ENCODE measurements at places on chromosomes 12 and 14.

- DNase-seq: no peak
Measured at GRCh38 chr12:62372134-62372533, 94.5 kb upstream of the MON2 start.

- DNase-seq: peak; percentile 16
Measured at GRCh38 chr12:92462049-92462448, 240.7 kb upstream of the PLEKHG7 start.

DNA sequence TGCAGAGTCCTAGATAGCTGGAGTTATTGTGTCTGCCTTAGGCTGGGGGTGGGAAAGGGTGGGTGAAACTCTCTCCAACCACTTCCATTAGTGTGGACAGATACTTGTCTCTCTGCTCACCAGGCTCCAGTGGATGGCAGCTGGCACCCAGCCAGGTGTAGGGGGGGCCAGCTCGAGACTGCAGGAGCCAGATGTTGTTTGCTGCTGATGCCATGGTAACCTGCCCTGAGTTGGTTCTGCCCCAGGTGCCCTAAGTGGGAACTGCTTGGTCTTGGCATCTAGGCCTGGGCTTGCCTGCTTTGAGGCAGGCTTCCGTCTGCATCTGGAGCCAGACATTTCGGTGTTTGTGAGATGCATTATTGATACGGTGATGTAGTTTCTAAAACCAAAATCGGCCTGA, 82.2 kb downstream of the ADCK1 start:
- DNase-seq: no peak

DNA sequence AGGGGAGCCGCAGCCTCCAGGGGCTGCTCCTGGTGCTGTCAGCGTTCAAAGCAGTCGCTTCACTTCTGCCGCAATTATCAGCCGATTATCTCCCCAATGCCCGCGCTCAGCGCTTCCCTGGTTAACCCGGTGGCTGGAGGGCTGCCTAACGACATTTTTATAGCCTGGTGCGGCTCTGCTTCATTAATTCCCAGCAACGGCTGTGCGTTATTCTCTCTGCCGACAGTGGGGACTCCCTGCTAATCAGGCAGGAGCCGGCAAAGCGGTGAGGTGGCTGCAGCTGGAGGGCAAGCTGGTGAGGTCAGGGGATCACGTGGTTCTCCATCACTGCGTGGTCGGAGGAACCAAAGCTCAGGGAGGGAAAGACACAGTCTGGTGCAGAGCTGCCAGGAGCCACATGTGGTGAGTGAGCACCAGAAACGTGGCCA, 62.9 kb downstream of the GLRX5 start:
- peak; percentile 41 for DNase-seq

DNA sequence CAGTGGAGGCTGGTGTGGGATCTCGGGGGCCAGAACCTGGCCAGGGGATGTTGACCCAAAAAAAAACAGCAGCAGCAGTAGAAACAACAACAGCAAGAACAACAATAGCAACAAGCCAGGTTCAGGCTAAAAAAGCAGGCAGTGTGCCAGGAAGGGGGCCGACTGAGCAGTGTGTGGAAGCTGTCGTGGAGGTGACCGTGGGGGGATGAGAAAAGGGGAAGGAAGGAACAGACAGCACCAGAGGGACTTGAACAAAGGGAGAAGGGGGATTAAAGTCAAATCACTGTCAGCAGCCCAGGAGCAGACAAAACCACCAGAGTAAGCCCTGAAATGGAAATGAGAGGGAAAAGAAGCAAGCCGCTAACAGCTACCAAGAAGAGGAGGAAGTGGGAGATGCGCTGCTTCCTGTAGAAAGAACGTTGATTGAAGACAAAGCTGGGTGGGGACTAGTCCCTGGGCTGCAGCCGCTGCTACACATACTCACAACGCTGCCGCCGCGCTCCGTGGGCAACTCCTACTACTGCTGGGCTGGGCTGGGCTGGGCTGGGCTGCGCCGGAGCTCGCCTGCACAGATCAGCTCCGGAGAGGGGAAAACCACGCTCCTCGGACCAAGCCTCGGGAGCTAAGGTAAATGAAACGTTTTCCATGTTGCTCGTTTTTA, at the start of gene GNG2:
Gene GNG2, plus strand, starts transcription at position 449 of the 661 bp plus-strand sequence. CDS start 90,067 bp downstream, outside the sequence.
- DNase-seq: peak; percentile 91

DNA sequence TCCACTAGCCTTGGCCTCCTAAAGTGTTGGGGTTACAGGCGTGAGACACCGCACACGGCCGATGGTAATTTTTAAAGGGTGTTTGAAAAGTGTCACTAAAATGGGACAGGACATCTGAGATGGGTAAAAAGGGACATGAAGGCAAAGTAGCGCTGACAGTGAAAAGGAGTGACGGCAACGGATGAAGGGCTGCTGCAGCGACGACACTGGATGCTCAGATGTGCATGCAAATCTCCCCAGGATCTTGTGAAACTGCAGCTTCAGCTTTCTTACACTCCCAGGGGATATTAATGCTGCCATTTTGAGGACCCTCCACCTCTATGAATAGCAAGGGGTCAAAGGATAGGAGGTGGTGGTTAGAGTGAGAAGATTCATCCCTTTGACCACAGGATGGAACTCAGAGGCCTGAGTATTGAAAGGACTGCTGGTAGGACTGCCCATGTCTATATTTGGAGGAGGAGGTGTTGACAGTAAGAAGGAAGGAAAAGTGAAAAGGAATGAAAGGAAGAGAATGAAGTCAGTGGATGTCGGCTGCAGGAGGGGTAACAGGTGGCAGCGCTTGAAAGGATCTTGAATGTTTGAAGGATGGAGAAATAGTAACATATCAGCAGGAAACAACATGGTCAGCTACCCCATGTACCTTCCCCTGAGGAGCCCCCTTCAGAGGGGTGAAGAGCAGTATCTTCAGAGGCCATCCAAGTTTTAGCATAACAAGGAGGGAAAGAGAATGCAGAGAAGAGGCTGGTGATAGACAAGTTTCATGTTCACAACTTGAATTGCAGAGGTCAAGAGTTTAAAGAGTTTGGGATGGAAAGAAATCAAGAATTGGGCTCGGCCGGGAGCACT, 37.1 kb downstream of the CLIP1 start:
- DNase-seq: no peak

DNA sequence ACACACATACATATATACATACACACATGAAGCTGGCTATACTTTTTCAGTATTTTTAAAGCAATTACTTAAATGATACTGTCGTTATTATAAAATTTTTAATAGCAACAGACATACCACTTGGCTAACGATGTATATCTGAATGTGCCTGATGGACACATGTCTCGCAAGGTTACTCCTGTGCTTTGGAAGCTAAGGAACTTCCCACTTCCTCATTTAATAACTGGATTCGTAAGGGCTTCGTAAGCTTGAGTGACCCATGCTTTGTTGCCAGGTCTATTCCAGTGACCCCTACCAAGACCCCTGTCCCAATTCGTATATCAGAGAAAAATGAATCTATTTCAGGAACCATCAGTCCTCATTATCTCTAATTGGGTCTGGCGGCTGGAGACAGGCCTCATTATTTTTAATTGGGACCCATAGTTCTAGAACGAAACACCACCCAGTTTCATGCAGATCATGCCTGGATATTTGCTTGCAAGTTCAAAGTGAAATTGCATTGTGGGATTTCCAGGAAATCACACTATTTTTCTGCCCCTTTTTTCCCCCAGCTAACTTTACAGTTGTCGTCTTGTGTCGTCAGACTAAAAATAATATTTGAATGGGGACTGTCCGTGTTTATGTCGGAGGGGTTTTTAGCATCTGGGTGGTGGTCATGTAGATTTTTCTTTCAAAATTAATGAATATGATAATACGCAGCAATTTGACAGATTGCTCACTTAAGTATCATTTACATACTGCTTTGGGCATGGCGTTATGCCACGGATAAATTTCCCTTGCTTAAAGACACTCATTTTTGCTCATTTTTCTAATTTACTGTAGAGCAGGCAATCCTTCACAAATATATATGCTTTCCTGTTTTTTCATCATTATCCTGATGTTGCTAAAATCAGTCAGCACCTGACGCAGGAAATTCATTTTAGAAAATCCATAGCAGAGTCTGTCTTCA, 17.1 kb upstream of the MYO1H start:
- DNase-seq: no peak

- DNase-seq: no peak
Measured at GRCh38 chr12:67694306-67694900, 45.9 kb downstream of the DYRK2 start.

GRCh38 chr12:26274441-26275312, 79.3 kb downstream of the SSPN start:
- peak; percentile 81 for DNase-seq

GRCh38 chr14:104908303-104908702, 16.4 kb upstream of the PLD4 start:
- DNase-seq: no peak

- no peak for DNase-seq
Measured at GRCh38 chr12:111105294-111105693, 184.9 kb upstream of the MYL2 start.

DNA sequence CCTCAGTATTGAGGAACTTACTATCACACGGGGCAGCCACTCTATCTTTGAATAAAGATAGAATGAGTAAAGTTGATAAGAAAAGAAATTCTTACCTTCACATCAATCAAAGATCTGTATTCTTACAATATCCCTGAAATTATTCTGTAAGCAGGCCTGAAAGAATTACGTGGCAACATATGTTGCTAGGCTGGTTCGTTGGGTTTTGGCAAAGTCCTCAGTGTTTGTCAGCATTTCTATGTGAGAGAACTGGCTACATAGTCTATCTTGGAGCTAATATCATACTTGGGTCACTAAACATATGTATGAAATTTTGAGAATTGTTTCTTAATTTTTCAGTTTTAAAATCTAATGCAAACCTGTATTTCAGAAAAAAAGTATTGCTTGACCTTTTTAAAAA, 412.2 kb upstream of the GARIN6 start:
- DNase-seq: no peak

- no peak for DNase-seq
Measured at GRCh38 chr12:111269718-111270117, 99.2 kb downstream of the PHETA1 start.

- no peak for DNase-seq
Measured at GRCh38 chr14:94143711-94144110, 14.3 kb upstream of the IFI27L2 start.

- DNase-seq: no peak
Measured at GRCh38 chr12:78490861-78491260, 373.7 kb upstream of the SYT1 start.

DNA sequence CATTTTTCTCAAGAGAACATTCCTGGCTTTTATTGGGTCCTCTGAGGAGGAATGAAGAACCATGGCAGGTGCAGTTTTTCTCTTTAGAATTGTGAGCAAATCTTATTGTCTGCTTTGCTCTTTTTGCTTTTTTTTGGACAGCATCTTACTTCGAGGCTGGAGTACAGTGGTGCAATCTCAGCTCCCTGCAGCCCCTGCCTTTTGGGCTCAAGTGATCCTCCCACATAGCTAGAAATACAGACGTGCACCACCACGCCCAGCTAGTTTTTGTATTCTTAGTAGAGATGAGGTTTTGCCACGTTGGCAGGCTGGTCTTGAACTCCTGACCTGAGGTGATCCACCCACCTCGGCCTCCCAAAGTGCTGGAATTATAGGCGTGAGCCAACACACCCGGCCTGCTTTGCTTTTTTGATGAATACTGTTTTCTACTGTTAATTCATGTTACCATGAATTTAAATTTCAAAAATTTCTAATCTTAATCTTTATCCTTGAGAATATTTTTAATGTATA, 71.5 kb downstream of the POLR3B start:
- DNase-seq: no peak

DNA sequence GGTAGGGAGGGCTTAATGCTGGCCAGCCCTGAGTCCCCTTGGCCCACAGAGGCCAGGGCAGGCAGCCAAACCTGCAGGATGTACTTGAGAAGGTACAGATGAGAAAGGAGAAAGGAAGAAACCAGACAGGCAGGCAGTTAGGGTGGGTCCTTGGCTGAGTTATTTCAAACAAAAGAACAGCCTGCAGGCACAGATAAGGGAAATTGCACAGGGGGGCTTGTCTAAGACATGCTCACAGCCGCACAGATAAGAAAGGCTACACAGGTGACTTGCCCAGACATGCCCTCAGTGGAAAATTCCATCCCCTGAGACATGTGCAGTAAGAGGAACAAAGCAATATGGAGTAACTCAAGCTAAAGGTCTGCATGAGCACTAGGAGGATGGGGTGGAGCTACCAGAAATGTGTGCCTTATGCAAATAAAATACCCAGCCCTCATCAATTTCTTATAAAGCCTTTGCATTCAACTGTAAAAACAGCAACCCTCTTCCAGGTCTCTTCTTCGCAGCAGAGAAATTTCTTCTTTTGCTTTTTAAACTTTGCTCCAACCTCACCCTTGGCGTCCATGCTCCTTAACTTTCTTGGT, 158.2 kb upstream of the RGS6 start:
- DNase-seq: no peak

DNA sequence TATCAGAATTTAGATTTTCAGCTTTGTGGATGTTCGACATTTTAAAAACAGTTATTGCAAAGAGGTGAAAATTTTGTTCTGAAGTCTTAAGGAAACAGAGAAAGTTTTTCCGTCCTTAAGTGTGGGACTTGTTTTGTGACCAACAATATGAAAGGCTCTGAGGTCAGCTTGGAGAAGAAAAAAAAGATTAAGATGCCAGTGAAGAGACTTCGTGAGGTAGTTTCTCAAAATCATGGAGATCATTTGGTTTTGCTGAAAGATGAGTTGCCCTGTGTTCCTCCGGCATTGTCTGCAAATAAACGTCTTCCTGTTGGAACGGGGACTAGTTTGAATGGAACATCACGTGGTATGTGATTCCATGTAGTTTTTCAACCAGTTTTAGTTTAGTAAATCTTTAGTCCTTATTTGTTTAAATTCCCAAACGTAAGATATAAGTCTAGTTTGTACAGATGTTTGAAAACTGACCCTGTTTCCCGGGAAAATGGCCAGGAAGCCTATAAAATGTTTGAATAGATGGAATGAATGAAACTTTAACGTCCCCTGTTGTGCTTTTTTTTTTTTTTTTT, 682 bp downstream of the KIAA0586 start:
- peak; percentile 17 for DNase-seq

DNA sequence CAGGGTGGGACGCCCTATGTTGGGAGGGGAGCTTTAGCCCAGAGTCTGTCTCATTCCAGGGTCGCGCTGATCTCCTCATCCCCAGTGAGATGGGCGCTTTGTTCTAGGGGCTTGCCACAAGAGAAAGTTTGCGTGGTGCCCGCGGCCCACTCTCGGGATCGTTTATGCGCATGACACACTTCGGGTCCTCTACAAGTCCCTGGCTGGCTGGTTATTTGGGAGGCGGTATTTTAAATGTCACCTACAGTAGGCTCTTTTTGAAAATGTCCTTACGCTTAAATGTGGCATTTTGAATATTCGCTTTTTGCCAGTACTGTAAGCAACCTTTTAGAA, 541 bp downstream of the GOLT1B start:
- peak; percentile 63 for DNase-seq

- DNase-seq: peak; percentile 69
Measured at GRCh38 chr12:50220363-50220995, 53.3 kb upstream of the CERS5 start.

DNA sequence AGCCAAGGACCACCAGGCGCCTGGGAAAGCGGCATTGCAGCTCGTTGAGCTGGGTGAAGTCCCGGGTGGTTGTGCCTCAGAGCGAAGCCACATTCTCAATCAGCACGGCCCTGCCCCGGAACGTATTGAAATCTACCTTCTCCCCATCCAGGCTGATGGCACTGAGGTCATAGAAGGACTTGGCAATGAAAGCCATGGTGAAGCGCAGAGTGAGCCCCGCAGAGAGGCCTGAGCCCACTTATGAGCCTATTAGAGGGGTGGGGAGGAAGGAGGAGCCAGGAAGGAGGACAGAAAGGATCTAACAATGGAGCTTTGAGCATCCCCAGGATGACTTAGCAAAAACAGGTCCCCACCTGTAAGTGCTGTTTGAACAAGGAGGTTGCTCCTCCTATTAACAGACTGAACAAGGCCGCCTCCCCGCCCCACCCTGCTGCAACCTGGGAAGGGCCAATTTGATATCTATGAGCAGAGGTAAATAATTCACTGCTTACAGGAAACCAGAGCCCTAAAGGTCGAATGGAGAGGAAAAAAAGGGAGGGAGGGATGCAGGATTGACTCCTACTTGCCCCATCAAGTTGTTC, at the start of gene GPX2:
Gene GPX2, minus strand, starts transcription at position 215 of the 581 bp plus-strand sequence. Its CDS starts 19 bp downstream, at position 196.
- no peak for DNase-seq
